ENCODE measurements at places on chromosomes 7 and 10.
A peak's percentile ranks its signal among the peaks of the same experiment; 100 is the strongest.

DNA sequence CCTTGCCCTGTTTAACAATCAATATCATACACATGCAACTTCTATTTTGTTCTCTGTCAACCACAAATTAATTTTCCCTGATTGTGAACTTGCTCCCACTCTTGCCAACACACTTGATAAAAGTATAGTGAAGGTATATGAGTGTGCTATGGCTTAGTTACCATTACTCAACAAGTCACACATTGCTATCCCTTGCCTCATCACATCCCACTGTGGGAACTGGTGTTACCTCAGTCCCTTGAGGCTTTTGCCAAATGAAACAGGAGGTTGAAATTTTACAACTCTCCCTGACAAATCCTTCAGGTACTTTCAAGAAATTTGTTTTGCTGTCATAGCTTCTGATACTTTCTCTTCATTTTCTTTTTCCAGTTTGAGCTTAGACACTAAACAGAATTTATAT is 472.5 kb upstream of the SEMA3D start:
- DNase-seq, result no peak

DNA sequence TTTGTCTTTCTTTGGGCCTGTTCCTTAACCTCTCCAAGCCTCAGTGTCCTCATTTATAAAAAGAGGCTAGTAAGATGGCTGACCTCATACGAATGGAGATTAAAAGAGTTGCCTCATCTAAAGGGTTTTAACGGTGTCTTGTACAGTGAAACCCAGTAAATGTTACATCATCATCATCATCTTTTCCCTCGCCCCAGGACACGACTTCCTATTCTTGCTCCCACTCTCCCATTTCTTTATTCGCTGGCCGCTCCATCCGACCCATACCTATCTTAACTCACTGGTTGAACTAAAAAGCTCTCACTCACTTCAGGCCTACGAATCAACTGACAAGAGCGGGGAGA is 554 bp downstream of the FRA10AC1 start:
- no peak for DNase-seq

GRCh38 chr10:20256969-20257368 is 440.7 kb downstream of the PLXDC2 start:
- DNase-seq, result no peak

- peak; percentile 45 for DNase-seq
Measured at GRCh38 chr10:51937308-51938140, 238.1 kb upstream of the CSTF2T start.

DNA sequence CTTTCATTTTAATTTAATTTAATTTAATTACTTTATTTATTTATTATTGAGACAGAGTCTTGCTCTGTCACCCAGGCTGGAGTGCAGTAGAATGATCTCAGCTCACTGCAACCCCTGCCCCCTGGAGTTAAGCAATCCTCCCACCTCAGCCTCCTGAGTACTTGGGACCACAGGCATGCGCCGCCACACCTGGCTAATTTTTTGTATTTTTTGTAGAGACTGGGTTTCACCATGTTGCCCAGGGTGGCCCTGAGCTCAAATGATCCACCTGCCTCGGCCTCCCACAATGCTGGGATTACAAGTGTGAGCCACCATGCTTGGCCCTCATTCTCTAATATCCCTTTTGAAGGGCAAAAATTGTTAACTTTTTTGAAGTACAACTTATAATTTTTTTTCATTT is 92.9 kb downstream of the XRCC2 start:
- no peak for DNase-seq

- no peak for DNase-seq
Measured at GRCh38 chr7:26237035-26237807, 35.7 kb downstream of the CBX3 start.

GRCh38 chr7:45150199-45150598 is 7.4 kb upstream of the RAMP3 start:
- DNase-seq, result peak; percentile 12

GRCh38 chr7:144747936-144748335 is 87.9 kb downstream of the TPK1 start:
- DNase-seq, result no peak

DNA sequence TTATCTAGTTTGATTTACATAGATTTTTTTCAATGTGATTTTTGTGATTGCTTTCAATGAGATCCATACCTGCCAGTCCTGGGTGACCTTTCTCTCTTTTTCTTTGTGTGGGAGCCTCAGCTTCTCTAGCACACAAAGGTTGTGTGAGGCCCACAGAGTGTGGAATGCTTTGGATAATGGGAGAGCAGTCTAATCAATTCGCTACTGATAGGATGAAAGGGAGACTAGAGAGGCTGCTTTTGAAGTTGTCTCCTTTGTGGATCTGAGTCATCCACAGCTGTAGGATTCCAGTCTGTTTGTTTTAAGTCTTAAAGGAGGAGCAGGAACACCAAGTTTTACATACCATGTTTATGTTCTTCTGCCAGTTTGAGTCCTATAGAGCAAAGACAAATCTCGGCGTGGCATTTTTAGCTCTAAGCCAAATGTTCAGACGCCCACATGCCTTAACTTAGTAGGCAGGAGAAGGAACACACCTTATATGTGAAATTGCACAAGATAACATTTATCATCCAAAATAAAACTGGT is 330.0 kb downstream of the ARL4A start:
- DNase-seq, result no peak

DNA sequence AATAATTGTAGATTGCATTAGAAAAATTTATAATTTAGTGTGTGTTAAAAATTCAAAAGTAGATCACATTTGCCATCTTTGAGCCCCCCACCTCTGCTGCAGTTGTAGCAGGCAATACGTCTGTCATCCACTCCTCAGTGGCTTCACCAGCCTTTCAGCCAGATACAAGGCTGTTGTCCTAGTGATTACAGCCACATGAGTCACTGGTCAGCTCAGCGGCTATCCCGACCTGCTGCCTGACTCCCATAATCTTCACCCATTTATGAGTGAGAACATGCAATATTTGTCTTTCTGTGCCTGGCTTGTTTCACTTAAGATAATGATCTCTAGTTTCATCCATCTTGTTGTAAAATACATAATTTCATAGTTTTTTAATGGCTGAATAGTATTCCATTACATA is 9.2 kb downstream of the OR2A5 start:
- DNase-seq, result no peak

DNA sequence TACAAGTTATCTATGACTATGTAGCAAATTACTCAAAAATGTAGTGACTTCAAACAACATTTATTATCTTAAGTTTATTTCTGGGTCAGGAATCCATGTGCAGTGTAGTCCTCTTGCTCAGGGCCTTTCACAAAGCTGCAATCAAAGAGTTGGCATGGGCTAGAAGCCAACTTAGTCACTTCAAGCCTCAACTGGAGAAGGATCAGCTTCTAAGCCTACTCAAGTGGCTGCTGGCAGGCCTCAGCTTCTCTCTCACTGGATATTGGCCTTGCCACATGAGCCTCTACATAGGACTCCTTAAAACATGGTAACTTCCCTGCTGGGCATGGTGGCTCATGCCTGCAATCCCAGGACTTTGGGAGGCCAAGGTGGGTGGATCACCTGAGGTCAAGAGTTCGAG is 5.0 kb upstream of the NFE2L3 start:
- no peak for DNase-seq

GRCh38 chr7:2217716-2218443 is 14.9 kb downstream of the MAD1L1 start:
- DNase-seq, result no peak

GRCh38 chr10:102775935-102776669 is 32.4 kb downstream of the WBP1L start:
- peak; percentile 94 for DNase-seq

DNA sequence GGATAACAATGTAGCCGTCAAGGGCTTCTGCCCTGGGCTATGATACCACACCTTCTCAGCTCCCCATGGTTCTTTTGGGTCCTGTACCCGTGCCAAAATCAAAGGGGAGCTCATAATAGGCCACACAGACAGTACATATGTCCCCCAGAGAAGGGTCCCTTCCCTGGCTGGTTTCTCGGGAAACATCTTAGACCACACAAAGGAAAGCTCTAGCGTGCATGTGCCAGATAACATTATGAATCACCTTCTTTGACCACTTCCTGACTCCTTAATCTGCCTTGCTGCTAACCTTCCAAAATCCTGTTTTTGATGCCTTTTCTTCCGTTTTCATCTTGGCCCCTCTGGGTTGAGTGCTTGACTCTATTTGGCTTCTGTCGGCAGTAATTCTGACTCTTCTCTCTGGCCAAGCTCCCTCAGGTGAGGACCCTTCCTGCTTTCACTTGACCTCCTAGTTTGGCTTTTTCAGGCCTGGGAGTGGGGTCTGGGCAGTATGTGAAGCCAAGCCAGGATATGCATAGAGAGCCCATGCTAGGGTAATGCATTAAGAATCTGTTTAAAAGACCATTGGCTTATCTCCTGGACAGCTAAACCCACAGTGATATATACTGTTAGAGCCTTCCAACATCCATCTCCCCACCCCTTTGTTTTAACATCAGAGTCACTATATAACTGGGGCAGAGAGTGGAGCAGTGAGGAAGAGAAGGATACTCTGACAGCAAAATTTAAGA is 84.8 kb downstream of the ANLN start:
- no peak for DNase-seq

- DNase-seq, result peak; percentile 81
Measured at GRCh38 chr10:22321156-22321923, 441 bp downstream of the BMI1 start.

GRCh38 chr10:32298075-32298812 is 48.7 kb downstream of the EPC1 start:
- no peak for DNase-seq

- no peak for DNase-seq
Measured at GRCh38 chr10:10727812-10728211, 289.9 kb upstream of the CELF2 start.

- no peak for DNase-seq
Measured at GRCh38 chr7:17391366-17391765, 92.9 kb downstream of the AHR start.

- DNase-seq, result no peak
Measured at GRCh38 chr7:30252885-30253795, 31.3 kb upstream of the ZNRF2 start.

DNA sequence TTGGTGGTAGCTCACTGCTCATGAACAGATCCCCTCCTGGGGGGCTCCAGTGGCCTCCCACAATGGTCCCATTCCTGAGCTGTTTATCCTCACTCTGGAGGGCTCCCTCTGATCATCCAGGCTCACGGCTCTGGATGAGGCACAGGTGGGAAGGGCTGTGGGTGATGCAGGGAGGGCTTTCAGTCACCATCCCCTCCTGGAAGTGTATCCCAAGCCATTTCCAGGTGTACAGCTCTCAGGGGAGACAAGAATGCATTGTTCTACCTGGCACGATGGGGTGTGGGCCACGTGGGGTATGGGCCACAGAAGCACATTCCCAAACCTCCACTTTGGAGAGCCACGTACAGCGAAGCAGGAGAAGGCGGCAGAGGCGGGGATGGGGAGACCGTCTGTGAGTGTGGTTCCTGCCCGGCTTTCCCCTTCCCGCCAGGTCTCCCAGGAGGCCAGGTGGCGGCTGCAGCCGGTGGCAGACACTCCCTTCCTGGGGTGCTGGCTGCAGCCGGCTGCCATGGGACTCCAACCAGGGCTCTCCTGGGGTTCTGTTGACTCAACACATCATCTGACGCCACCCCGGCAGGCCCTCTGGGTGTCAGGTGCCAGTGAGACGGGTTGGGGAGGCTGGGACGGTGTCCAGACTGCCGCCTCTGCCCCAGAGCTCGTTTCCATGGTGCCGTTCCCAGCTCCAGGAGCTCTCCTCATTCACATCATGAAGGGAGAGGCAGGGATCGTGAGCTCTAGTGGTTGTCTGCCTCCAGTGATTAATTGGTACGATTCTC is 169.7 kb upstream of the RHEB start:
- no peak for DNase-seq

- no peak for DNase-seq
Measured at GRCh38 chr7:135707570-135707966, 20.4 kb downstream of the SLC13A4 start.

DNA sequence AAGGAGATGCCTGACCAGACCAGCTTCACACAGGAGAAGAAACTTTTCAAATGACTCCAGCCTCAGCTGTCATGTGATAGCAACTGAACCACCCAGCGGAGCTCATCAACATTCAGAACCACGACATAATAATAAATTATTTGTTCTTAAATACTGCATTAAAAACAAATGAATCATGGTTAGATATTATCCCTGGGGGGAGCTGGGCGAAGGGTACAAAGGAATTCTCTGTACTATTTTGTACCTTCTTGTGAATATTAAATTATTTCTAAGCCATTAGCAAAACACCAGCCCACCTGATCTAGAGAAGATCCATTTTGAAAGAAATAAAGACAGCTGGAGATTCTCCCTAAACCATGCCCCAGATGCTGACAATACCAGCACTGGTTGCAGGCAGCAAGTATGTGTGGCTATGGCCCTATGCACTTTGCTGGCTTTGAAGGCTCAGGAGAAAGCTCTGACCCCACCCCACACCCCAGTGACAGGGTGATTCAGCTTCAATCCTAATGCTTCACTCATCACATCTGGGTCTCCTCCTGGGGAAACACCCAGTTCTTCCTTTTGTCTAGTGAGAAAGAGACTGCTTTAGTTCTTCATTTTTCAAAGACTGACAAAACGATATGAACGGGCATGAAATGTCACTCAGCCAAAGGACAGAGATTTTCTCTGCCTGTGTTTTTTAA is 45.5 kb upstream of the NKX2-3 start:
- no peak for DNase-seq

DNA sequence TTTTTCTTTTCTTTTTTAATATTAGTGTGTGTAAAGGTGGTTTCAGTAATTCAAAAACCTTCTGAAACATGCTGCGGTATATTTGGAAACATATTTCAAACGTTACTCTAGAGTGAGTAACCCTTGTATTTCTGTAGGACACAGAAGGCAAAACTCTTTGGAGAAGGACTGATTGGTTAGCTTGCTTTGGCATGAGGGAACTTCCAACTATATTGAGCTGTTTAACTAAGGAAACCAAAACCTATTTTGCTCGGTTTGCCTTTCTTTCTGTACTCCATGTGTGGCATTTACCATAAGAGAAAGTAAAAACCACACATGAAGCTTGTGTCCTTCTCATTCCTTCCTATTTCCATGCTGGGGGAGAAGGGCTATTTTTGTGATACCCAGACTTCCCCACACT is 149.8 kb downstream of the DYNC1I1 start:
- no peak for DNase-seq

All from kidney (tissue), 22 donors.